ENCODE measurements at places on chromosomes 5 and 9. TPM values are rescaled to one million over a fixed set of nuclear protein-coding genes. Genes with fewer than 3 reads are reported as not detected.

Gene NR5A1
- total RNA-seq, result not detected

Gene CCDC152
- 0.44 TPM for total RNA-seq

Gene HEMGN
- not detected for total RNA-seq

Gene DRD1
- not detected for total RNA-seq

Gene BTNL3
- 0.50 TPM for total RNA-seq

Gene FBP2
- not detected for total RNA-seq

GRCh38 chr9:133835262-133835901 lies 97.2 kb upstream of the SARDH start:
- no peak for DNase-seq

DNA sequence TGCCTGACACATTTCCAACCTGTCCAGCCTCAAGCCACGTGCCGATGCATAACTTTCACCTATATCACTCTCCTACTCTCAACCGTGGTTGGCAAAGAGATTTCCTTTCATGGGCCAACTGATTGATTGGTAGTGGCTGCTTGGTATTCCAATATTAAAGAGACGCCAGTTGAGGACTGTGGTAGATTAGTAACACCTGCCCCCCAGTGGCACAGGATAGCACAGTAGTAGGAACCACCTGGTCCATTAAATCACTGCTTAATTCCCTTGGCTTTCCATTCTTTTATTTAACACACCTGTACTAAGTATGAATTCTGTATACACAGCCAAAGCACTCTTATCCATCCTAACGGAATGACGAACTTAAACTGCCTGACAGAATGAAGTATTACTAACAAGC lies 19.1 kb upstream of the FOXB2 start:
- DNase-seq, result no peak

DNA sequence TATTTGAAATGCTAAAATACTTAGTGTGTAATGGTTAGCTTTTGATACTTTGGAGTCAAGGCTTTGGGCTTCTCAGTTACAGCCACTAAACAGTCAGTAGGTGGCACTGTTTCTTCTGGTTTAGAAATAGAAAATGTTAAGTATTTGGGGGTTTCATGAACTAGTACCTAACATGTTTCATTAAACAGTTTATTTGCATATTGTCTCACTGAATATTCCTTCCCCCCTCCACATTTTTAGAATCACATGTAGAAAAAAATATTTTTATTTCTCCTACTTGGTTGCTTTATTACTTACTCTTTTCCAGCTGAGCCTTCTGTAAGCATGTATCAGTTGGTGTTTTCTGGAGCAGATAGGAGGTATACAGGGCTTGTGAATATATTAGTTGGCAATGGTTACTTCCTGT lies 48.0 kb downstream of the IPO11 start:
- DNase-seq, result no peak

- DNase-seq, result no peak
Observed at GRCh38 chr5:54547711-54548250, 30.2 kb downstream of the SNX18 start.

- no peak for DNase-seq
Observed at GRCh38 chr9:116842658-116843057, 155.6 kb downstream of the TRIM32 start.

GRCh38 chr5:109239456-109239855 lies 170.3 kb downstream of the PJA2 start:
- no peak for DNase-seq

GRCh38 chr5:90169078-90169477 lies 240.5 kb downstream of the CETN3 start:
- DNase-seq, result no peak

GRCh38 chr9:113523421-113524141 lies 60.1 kb downstream of the RGS3 start:
- no peak for DNase-seq

- DNase-seq, result no peak
Observed at GRCh38 chr9:18726546-18726945, 252.6 kb downstream of the ADAMTSL1 start.

GRCh38 chr9:129701549-129701948 lies 36.1 kb downstream of the PRRX2 start:
- no peak for DNase-seq

DNA sequence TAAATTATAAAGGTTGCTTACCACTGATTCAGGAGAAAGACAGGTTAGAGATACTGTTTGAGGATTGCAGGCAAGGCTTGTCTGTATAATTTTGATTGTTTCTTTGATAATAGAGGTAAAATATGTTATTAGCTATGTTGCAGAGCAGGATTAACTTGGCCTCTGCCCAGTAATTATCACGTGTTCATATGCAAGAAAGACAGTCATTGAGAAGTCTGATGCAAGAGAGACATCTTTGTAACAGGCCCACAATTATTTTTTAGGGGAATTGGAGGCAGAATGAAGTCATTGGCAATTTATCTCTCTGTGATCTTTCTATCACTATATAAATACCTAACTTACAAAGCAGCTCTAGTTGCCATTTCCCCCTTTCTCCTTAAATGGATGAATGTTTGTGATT lies 46.0 kb downstream of the SLC44A1 start:
- DNase-seq, result no peak

- no peak for DNase-seq
Observed at GRCh38 chr9:124557895-124558294, 50.7 kb upstream of the NR5A1 start.

GRCh38 chr5:134445856-134446818 lies 34.5 kb upstream of the CDKN2AIPNL start:
- no peak for DNase-seq

DNA sequence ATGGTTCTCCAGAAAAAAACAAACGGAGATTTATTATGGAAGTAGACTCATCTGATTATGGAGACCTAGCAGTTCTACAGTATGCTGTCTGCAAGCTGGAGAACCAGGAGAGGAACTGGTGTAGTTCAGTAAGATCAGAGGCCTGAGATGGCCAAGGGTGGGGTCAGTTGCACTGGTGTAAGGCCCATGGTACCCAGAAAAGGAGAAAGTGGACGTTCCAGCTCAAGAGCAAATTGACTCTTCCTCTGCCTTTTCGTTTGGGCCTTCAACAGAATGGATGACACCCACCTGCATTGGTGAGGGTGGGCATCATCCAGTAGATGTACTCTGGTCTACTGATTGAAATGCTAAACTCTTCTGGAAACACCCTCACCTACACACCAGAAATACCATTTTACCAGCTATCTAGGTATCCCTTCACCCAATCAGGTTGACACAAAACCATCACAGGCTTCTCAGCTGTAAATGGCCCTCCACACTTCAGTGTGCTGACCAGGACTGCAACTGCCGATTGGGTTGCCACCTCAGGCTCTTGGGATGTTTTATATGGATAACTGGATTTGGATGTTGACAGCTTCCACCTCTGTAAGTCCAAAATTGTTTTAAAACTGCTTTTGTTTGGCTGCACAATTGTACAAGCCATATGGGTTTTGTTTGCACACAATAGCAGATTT lies 51.2 kb downstream of the RAD23B start:
- no peak for DNase-seq

- no peak for DNase-seq
Observed at GRCh38 chr5:173626505-173626820, 10.0 kb upstream of the BOD1 start.

- DNase-seq, result no peak
Observed at GRCh38 chr5:63822614-63823013, 139.6 kb downstream of the HTR1A start.

DNA sequence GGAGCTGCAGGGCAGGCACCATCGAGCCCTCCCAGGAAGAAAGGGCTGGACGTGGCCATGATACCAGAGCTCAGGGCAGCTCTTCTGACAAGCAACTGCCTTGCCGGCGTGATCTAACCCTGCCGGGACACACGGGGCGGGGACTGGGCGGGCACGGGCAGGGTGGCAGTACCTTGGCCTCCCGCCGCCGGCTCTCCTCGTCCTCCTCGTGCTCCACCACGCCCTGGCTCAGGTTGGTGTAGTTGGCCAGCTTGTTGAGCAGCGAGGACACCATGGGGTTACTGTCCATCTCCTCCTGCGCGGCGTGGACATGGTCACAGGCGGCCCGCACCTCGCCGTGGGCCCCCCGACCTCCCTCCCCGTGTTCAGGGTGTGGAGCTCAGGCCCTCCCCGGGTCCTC lies 18.5 kb downstream of the SLC12A7 start:
- no peak for DNase-seq

DNA sequence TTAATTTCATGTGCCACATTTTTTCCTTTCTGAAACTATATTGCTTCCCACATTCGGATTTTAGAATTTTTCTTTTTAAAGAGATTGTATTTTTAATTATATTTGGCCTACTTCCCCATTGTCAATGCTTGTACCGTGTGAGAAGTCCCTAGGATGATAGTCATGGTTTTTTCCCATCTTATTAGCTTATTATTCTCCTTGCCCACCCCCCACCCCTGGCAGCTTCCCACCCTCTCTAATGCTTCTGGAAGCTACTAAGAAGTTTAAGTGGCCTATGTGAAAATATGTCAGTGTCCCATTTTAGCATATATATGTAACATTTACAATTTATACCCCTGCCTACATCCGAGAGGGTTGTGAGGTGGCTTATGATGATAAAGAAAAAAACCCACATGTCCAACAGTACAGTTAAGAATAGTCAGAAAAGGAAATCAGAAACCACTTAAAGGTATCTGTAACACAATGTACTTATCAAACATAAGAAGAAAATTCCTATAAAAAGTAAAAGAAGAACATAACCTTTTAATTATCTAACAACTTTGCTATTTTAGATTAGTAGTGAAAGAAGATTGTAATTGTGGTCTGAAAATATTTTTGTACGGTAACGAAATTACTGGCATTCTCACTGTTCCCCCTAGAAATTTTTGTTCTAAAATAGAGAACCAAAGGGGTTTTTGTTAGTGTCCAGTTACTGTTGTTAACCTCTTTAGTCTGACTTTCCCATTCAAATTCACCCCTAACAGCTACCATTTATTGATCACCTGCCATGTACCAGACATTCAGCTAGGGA lies 62.1 kb downstream of the SLC44A1 start:
- DNase-seq, result no peak

DNA sequence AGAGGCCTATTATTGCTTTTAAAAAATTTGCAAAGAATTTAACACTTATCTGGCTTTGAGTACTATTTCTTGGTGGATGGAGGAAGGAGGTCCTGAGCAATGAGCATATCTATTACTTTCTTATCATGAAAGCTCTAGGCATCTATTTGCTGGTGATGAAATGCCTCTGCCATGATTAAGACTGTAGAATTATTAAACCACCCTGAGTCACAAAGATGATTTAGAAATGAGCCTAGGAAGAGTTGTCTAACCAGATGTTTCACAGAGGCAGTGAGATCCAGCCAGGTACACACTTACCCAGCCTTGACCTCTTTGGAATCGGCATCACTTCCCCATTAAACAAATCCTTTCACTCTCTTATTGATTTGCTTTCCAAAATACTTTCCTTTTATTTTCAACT lies 304.4 kb upstream of the KIF2A start:
- DNase-seq, result no peak

DNA sequence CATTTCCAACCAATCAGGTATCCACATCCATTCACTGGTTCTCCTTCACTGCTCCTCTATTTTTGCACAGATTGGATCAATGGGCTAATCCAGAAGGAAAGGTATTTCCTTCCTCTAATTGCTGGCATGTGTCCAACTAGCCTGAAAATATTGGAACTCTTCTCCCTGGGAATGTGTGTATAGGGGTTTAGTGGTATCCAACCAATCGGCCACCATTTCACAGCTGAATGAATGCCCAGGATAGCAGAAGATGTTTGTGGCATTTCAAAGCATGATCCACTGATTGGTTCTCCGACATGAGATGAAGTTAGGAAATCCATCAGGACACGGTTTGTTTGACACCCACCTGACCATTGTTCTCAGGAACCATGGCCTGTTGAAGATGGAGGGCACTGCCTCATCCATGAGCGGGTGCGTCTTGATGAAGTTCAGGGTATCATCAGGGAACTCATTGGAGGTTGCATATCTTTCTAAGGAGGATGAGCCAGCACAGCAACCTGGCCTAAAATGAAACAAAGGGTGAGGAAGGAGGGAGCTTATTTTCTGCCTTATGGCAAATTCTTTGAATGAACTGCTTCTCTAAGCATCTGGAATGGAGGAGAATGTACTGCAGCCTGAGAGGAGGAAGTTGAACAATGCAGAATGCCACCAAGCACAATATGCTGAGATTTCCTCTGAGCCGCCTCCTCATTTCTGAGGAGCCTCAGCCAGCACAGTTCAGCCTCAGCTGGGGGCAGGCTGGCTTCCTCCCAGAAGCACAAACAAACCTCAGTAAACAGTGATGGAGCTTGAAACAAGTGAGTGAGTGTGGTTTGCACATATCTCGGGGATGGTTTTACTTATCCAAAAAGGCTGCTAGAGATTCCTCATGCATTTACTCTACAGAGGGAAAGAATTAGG lies 94.6 kb downstream of the SEMA6A start:
- DNase-seq, result no peak

DNA sequence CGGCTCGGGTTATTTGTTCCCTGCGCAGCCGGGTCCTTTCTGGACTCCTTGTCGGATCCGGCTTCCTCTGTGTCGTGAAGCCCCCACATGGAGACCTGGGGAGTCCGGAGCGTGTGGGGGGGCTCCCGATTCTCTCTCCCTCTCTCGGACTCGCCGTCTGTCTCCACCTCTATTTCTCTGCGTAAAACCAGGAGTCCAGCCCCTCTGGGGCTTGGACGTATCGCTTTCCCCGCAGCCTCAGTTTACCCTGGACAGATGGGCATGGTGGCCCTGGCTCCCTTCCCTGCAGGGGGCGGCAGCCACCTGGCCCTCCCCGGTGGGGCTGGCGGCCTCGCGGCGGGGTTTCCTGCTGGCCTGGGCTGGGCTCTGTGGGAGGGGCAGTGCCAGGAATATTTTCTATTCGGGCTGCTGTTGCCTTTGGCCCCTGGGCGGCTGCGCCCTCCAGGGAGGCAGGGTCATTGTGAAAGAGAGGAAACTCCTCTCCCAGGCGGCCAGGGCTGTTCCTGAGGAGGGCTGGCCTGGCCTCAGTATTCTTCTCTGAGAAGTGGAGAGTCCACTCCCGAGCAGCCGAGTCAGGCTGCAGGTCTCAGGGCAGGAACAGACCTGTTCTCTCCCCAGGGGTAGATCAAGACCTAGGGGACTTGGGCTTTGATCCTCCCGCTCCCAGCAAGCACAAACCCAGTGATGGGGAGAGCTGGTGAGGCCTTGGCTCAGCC lies 665 bp downstream of the ASS1 start:
- no peak for DNase-seq

DNA sequence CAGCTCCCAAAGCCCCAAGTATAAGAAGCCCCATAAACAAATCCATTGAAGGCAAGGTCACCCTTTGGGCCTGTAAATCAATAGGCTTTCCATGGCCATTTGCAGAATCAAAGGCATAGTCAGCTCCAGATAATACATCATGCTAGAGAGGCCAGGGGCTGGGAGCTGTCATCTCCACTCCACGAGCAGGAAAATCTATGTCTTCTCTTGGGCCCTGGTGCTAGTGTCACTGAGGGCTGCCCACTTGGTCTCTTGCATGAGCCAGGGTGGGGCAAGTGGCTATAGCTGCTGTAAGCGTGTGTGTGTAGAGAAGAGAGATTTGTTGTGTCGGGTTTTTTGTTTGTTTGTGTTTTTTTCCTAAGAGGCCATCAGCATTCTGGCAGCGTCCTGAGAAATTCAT lies 90.0 kb upstream of the ZNF618 start:
- no peak for DNase-seq

- no peak for DNase-seq
Observed at GRCh38 chr5:100691548-100691947, 156.4 kb downstream of the FAM174A start.

GRCh38 chr9:127388037-127388855 lies 8.7 kb upstream of the SLC2A8 start:
- DNase-seq, result no peak

Data from omental fat pad (tissue), 4 donors.